ENCODE measurements at places on chromosomes 2 and 18.

DNA sequence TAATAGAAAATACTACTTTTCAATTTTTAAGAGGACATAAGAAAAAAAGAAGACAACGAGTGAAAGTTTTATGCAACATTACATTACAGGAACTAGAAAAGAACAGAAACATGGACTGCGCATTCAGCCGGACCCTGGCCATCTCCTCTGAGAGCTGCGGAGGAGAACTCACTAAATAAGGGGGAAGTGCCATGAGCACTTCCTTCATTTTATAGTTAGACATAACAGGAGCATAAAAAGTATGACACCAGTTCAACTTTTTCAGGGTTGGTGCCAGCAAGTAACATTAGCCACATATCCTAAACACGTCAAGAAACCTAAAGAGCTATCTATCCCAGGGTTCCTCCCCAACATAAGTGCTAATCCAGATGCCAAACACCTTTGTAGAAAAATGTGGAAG lies 78.0 kb upstream of the SERTAD2 start:
- no peak for DNase-seq

- no peak for DNase-seq
These were observed 444.9 kb downstream of the TMX3 start for GRCh38 chr18:68270017-68270416.

- DNase-seq, result no peak
These were observed 5.8 kb upstream of the WNT6 start for GRCh38 chr2:218853766-218854165.

DNA sequence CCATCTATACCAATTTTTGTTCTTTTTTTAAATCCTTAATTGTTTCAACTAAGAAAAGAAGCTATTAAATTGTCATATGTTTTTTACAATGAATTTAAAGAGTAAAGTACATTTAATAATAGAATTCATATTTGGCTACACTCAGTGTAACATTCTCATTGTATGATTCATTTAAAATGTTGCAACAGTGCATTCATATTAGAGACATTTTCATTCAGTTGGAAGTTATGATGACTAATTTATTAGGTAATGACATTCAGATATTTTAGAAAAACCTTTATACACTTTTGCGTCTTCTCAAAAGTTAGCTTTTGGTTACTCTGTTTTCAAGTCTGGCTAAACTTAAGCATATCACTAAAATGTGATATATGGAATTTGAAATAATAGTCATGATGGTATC lies 887.5 kb upstream of the NRXN1 start:
- DNase-seq, result no peak

GRCh38 chr2:159454185-159454584 lies 162.2 kb downstream of the BAZ2B start:
- no peak for DNase-seq

GRCh38 chr2:73821227-73821626 lies 7.5 kb upstream of the STAMBP start:
- no peak for DNase-seq

DNA sequence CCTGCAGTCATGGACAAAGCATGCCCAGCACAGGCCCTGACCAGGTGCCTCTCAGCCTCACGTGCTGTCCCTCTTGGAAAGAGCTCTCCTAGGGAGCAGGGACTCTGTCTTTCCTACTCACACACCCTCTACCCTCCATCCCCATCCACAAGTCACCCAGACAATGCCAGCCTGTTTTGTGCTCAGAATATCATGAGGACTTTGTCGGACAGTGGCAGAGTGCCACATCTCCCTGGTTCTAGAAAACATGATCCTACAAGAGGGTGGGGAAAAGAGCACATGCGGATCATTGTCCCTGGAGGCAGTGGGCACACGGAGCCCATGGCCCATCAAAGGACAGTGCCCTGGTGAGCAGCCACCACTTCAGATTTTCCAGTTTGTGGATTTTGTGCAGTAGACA lies 3.7 kb upstream of the MAL start:
- no peak for DNase-seq

DNA sequence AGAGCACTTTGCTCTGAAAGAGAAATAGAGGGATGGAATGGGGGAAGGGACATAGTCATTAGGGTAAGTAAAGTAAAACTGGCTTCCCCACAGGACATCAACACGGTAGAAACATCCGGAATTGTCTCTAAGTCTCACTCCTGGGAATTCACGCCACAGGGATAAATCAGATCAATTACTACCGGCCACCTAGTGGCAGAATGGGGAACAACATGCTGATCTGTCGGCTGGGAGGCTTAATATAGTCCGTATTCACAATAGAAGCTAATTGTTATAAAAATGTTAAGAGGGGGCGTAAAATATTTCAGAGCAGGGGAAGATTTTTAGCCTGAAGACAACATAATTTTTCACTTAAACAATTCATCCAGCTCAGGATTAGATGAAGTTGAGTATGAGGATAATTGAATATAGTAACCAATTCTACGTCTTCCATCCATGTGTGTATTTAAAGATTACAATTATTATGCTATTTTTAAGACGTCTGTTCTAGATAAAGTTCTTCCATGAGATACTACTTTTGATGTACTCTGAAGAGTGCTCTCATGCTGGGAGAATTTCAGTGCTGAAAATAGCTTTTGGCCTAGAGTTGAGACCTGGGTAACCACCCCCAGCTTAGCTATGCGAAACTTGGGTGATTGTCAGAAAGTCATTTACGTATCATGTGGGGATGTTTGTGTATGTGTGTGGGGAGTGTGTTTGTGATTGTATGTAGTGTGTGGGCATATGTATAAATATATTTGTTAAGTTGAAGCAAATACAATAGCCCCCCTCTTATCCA lies 65.7 kb downstream of the LRRTM1 start:
- DNase-seq, result no peak

- no peak for DNase-seq
These were observed 225.9 kb upstream of the SPRED2 start for GRCh38 chr2:65658266-65658665.

DNA sequence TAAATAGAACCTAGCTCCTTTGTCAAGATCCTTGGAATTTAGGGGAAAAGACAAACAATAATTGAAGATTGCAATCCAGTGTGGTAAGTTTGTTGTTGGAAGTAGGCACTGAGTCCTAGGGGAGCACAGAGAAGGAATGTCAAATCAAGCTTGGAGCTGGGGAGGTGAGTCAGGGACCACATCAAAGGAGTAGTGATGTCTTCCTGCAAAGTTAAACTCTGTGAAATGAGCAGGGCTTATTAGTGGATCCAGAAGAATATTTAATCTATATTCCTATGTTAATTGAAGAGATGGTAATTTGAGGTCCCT lies 41.7 kb upstream of the NABP1 start:
- DNase-seq, result no peak

DNA sequence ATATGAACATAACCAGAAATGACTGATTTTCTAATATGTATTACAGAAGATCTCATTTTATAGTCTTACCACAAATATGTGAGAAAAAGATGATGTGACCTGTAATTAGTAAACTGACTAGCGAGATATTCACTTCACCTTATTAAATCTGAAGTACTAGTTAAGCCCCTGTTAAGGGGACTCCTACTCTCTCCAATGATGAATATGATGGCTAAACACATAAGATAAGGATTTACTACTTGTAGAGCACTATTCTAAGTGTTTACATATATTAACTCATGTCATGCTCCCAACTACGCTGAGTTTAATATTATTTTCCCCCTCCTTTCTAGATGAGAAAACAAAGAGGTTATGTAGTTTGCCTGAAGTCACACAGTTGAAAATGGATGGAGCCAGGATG lies 40.9 kb downstream of the SP3 start:
- DNase-seq, result no peak

DNA sequence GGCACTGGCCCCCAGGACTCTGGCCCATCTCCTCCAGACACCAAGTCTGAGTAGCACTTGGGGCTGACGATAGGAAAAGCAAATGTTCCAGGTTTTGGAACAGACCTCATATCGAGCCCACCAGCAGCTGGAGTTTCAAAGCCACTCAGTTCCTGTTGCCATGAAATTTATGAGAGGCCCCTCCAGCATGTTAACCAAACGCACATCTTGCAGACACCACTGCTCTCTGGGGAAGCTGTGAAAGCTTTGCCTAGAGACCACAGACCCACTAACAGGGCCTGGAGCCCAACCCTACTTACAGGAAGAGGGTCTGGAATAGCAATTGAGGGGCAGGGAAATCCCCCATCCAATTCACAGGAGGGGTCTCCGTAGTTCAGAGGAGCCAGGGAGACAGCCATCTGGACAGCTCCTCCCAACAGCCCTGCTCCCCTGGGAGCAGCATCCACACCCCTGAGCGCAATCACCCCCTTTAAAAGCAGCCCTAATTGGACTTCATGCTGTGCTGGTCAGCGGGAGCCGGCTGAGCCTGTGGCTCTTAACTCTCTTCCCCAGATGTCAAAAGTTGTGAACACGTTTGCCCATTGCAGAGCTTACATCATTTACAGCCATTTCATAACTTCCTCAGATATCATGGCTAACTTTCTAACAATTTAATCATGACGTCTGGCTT lies 81.3 kb downstream of the TGFA start:
- no peak for DNase-seq

DNA sequence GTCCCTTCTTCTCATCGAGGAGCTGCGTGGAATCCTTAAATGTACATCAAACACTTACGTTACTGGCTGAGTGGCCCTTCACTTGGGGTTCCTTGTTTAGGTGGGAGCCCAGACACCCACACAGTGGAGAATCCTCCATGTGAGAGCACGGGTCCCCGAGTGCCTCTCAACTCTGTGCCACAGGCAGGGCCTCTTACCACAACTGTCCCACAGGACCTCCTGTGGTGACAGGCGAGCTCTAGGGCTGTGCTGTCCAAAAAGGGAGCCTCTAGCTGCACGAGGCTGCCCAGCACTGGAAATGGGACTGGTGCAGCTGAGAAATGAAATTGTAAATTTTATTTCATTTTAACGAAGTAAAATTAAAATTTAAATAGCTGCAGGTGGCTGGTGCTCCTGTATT lies 145.7 kb downstream of the DYSF start:
- no peak for DNase-seq

DNA sequence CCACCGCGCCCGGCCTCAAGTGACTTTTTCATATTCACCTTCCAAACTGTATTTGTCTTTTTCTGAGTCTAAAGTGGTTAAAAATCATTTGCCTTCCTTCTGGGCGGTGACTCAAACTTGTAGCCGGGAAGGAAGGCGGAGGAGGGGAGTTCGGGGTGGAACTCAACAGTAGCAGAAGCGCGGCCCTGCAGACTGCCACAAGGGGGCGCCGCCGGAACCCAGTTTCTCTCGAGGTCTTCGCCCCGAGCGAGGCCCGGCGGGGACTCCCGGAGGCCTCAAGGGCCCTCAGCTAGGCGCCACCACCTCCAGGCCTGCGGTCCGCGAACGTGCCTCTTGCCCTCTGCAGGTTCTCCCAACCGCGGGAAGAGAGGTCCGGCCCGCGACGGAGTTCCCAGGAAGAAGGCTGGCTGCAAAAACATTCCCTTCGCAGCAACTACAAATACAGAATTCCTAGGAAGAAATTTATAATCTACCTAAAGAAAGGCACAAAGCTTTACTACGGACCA lies 16.8 kb upstream of the ITM2C start:
- DNase-seq, result peak; percentile 89

DNA sequence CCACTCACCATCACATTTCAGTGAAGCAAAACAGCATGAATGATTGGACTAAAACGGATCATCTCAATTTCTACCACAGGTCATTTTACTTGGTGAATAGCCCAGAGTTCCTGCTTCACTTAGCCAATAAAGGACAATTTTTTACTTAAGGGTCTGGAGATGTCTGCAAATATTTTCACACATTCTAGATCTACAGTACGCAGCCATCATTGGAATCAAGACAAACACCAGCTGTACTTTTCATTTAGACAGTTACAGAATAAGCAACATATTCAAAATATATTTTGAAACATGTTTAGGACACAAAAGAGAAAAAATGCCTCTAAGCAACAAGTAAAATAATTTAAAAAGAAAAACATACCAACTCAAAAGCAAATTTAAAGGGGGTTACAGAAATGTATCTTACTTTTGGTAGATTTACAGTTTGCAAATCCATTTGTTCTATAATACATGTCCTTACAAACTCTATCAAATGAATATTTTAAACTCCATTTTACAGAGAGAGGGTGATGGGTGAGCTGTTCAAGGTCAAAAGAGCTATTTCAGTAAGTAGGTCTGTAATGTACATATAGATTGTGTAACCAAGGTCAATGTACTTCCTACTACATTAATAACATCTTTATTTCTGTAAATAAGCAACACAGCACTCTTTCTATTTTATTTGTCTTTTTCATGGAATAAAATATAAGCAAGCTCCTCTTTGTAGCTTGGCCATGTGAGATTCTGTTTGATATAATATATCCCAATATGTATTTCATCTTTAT lies 13.4 kb downstream of the PPP1R1C start:
- no peak for DNase-seq

DNA sequence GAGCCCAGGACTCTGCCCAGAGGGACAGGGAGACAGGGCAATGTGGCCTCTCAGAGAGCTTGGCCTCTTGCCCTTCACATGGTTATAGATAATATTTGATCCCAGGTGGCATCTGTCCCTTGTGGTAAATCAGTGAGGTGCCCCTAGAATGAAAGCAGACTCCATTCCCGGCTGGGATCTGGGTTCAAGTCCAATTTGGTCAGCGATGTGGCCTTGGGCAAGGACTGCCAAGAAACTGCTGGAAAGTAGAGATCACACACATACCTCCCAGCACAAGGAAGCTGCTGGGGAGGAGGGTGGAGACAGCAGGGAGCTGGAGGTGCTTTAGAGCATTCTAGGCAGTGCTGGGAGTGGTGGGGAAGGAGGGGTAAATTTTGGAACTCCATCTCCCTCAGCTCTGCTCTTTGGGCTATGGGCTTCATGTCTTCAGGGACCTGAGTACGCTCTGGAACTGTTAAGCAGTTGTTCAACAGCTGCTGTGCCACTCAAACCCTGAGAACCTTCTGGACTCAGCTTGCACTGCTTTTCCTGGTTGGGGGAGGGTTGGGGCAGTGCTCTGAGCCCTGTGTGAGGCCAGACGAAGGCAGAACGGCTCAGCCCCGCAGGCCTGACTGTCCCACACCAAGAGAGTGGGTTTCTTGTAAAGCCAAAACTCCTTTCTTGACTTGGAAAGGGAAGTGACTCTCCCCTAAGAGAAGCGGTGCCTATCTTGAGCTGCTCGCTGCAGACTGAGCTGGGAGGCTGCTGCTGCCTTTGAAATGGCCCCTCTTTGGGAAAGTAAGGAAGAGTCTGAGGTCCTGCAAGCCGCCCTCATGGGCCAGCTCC lies 23.0 kb downstream of the INPP5D start:
- no peak for DNase-seq

DNA sequence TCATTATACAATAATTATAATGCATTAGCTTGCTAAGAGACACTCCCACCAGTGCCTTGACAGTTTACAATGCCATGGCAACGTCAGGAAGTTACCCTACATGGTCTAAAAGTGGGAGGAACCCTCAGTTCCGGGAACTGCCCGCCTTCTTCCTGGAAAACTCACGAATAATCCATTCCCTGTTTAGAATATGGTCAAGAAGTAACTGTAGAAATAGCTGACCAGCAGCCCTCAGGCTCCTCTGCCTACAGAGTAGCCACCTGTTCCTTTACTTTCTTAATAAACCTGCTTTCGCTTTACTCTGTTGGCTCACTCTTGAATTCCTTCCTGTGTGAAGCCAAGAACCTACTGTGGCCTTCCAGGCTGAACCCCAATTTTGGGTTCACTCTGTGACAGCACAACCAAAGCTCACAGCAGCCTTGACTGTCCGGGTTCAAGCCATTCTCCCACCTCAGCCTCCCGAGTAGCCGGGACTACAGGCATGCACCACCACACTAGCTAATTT lies 20.0 kb upstream of the PTPN2 start:
- peak; percentile 35 for DNase-seq

Measured in stimulated activated CD4-positive, alpha-beta T cell treated with anti-CD3 and anti-CD28 coated beads, TNF-alpha, amount 100 ng/mL, for 48 hours (primary cell).